CD4-positive, alpha-beta T cell treated with Interleukin-1 beta for 1 hour (primary cell): ENCODE measurements at places on chromosomes 5 and 9.

DNA sequence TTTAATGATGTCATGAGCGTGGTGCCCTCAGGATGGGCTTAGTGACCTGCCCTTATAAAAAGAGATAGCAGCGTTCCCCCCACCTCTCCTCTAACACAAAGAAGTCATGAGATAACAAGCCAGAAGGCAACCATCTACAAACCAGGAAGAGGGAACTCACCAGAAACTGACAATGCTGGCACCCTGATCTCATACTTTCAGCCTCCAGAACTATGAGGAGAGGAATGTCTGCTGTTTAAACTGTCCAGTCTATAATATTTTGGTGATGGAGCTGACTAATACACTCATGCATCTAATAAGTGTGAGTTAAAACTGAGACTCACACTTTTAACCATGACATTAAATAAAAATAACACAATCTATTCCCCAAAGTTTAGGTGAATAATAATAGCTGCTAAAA lies 156.1 kb upstream of the SPEF2 start:
- DNase-seq = no peak

DNA sequence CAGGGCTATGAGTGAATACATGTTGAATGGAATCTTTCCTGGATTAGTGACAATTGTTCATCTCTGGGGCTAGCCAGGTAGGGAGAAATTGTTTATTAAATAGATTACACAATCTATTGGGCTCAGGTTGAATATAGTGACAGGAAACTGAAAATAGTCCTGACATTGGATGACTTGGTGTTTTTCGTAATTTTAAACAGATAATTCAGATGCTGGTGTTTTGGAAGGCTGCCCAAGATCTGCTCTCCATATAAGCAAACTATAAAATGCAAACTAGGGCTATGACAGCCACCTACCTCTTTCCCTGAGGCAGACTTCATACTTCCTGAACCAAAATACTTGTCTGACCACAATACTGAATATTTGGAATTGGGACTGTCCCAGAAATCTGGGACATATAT lies 99.1 kb downstream of the ENC1 start:
- no peak for DNase-seq

DNA sequence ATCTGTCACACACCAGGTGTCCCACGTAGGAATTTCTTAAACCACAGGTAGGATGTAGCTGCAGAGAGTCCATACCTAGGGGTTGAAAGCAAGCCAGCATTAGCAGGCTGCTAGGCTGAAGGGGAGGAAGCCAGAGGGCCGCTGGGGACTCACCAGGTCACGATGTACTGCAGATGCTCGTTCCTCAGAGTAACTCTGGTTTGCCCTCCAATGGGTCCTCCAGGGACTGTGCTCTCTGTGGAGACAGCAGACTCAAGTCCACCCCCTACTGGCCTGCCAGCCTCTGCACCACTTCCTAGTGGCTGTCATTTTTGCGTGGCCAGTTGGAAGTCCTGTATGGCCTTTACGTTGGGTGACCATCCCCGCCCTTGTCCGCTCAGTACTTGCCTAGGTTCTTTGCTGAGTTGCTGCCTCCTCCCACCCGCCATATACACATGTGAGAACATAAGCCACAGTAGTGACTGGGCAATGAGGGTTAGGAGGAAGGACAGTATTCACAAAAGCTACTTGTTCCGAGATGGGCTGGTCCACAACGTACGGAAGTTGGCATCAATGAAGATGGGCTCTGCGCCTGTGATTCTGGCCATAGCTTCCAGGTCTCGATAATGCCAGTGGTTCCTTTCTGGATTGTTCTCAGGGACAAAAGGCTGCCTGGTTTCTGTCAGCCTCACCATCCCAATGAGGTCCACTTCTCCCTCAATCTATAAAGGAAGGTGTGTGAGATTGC lies 4.1 kb downstream of the RPL7A start:
- peak; percentile 37 for DNase-seq

DNA sequence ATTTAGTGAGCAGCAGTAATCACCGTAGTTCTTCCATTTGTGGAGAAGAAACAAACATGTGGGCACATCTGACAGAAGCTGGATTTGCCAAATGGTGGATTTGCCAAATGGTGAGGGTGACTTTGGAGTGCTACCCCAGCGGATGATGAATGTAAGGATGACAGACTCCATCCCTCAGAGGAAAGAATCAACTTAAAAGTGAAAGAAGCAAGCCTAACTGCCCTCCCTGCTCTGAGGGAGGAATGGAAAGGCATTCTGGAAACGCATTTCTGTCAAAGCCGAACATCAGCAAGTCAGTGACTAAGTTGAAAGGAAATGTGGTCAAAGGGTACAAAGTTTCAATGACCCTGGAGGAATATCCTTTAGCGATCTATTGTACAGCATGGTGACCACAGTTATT lies 143.5 kb downstream of the GPBP1 start:
- DNase-seq = no peak

GRCh38 chr5:139315056-139315615 lies 21.6 kb downstream of the MATR3 start:
- DNase-seq = no peak

GRCh38 chr9:91174772-91175171 lies 186.9 kb downstream of the AUH start:
- no peak for DNase-seq

DNA sequence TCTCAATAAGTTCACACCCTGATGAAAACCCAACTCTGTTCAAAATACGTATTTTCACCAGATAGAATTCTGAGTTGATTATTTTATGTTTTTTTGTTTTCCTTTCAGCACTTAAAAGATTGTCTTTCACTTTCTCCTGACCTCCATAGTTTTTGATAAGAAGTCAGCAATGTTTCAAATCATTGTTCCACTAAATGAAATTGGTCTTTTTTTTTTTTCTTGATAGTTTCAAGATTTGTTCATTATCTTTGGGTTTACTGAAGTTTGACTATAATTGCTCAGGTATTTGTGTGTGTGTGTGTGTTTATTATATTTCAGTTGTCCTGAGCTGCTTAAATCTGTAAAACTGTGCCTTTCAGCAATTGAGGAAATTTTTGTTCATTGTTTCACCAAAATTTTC lies 498.7 kb downstream of the TLE1 start:
- DNase-seq = no peak

DNA sequence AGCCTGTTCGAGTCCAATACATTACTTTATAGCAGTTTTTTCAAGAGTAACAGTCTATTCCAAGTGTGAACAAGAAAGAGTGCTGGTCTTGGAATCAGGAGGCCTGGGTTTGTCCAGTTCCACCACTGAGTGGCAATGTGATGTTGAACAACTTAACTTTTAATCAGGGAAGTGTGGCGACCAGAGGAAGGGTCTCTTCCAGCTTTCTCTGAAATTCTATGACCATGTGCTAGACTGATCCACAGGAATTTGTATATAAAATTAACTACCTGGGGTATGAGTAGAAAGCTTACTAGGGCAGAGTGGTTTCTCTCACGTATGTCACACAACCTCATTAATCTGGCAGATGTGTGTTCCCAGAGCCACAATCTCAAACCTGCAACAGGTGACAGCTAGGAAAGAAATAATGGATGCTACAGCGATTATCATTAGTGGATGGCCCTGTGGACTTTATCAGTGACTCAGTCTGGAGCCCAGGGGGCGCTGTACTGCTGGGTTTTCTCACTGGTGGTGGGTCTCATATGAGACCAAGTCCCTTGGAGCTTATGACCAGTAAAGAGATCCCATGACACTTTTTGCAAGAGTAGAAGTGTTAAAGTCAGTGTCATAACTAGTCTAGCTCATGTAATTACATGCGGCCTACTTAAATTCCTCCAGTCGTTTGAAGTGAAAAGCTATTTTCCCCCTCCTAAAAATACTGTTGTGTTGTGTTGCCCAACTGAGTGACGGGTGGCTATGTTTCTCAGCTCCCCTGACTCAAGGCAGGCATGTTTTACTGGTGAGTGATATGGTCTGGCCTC lies 116.5 kb downstream of the GDNF start:
- no peak for DNase-seq

DNA sequence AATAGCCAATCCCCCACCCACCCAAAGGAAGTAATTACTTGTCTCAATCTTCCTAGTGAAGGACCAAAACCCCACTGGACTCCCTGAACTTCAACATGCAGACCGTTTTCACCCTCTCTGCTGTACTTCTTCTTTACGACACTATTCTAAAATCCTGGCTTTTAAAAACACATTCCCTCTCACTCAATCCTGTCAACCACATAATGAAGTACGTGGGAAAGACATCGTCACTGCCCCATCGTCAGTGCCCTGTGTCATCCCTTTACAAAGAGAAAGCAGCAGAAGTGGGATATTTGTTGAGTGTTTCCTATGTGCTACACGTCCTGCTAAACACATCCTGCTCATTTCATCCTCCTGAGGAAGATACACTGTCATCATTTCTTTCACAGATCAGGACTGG lies 54.2 kb downstream of the MAPKAP1 start:
- no peak for DNase-seq

- no peak for DNase-seq
These were observed 140.2 kb downstream of the C9orf50 start for GRCh38 chr9:129480745-129481144.

- no peak for DNase-seq
These were observed 87.2 kb downstream of the PGM5 start for GRCh38 chr9:68443624-68444023.

DNA sequence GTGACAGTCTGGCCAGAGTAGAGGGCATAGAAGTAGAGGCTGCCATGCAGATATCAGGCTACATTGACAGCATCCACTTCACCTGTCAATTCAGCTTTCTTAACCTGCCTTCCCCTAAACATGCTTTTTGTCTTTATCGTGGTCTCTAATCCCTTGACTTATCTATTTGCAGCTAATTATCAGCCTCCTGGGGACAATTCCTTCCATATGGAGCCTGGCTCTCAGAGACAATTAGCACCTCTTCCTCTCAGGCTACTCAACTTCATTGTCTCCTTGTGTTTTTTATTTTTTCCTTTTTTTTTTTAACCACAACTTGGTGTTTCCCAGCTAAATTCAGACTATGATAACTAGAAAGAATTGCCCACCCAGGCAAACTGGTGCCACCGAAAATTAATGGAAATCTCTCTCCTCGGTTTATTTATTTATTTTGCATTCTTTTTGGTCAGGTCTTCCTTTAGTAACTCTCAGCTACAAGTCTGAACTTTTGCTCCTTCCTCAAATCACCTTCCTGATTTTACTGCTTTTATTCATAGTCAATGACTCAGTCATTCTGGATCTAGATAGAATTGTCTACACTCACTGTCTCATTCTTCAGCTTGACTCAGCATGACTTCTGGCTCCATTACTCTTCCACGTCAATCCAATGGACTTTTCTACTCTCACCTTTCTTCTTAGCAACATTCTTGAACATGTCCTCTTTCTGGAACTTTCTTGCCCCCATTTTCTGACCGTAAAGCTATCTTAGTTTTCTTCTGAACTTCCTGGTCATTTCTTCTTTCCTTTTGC lies 63.0 kb upstream of the BASP1 start:
- no peak for DNase-seq

GRCh38 chr5:127513408-127513970 lies 4.0 kb upstream of the PRRC1 start:
- no peak for DNase-seq

DNA sequence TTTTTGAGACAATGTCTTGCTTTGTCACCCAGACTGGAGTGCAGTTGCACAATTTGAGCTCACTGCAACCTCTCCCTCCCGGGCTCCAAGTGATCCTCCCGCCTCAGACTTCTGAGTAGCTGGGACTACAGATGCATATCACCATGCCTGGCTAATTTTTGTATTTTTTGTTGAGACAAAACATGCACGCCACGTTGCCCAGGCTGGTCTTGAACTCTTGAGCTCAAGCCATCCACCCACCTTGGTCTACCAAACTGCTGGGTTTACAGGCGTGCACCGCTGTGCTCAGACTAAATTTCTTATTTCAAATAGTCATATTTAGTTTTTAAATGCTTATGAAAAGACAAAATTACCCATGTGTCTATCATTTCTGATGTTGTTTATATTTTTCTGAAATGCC lies 2324.1 kb downstream of the MAT2B start:
- DNase-seq = no peak

DNA sequence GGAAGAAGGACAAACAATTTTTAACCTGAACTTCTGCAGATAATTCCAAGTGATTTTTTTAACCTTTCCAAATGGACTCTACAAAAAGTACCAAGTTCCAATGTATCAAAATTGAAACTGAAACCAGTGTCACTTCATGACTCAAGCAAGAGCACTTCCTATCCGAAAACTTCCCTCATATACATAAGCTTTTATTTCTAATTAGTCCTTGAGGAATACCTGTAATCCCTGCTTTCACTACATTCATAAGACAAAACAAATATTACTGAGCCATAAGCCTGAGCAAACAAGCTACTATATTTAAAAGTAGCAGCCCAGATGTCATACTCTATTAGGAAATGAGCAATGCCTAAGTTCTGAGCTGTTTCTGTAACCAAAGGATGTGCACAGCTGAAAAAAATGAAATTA lies 224.4 kb downstream of the EBF1 start:
- peak; percentile 6 for DNase-seq

DNA sequence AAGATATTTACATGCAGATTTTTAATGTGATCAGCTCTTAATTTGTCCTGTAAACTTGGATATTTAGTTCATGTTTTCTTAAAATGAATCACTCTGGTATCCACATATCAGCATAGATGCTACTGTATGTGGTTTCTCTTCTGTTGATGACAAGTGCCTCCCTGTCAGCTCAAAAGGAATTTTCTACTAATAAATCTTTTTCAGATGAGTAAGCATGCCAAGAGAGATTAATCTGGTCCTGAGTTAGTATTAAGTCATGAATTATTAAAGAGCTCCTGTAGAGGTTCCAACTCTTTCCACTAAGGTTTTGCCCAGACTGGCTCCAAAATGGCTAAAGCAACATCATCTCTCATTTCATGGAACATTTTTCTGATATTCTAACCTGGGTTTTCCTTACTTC lies 129.2 kb downstream of the GOLPH3 start:
- DNase-seq = no peak

DNA sequence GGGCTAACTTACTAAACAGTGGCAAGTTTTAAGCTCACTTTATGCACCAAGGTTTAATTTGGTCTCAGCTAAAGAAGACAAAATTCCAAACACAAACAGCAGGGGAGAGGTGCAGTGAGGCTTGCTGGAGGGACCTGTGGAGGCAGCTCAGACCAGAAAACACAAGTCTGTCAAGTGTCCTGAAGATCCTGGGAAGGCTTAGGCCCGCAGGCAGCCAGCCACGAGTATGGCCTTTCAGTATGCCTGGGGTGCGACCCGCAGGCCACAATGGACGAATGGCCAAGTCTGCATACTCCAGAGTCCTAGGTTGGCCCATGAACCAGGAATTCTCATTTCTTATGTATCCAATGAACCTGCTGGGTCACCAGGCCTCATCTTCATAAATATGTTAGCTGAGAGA lies 9.3 kb downstream of the CCNI2 start:
- no peak for DNase-seq

GRCh38 chr9:77440057-77440456 lies 208.1 kb downstream of the GNA14 start:
- DNase-seq = no peak
